Bone marrow (tissue), 2 donors: ENCODE measurements at places on chromosomes 1 and 21.
A peak's percentile ranks its signal among the peaks of the same experiment; 100 is the strongest.

DNA sequence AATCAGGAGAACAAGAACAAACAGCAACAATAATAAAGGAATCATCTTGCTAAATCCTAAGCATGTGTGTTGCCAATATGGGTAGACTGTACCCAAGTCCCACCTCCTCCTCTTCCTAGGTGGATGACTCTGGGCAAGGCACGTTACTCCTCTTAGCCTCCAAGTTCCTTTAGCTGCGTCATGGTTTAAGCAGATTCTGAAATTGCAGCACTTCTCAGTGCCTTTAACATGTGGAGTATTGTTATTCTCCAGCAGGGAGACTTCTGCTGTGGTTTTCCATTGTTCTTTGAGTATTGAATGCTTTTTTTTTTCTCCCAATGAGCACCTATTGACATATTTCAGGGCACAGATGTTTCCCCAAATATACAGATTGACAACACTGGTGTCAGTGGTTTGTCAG lies 15.5 kb downstream of the ARHGEF10L start:
- no peak for DNase-seq

DNA sequence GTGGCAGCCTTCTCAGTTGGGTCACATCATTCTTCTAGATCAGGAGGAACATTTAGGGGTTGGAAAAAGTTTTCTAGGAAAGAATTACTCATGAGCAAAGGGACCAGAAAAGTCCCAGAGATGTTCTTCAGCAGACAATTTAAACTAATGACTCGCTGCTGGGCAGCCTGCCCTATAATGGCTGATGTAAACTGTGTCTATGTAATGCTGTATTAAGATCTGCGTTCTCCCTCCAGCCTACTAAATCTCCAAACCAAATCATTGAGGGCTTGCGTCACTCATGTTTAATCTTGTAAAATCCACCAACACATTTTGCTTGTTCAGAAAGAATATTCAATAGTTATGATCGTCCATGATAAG lies 92.1 kb downstream of the LRRC8C start:
- peak; percentile 92 for DNase-seq

DNA sequence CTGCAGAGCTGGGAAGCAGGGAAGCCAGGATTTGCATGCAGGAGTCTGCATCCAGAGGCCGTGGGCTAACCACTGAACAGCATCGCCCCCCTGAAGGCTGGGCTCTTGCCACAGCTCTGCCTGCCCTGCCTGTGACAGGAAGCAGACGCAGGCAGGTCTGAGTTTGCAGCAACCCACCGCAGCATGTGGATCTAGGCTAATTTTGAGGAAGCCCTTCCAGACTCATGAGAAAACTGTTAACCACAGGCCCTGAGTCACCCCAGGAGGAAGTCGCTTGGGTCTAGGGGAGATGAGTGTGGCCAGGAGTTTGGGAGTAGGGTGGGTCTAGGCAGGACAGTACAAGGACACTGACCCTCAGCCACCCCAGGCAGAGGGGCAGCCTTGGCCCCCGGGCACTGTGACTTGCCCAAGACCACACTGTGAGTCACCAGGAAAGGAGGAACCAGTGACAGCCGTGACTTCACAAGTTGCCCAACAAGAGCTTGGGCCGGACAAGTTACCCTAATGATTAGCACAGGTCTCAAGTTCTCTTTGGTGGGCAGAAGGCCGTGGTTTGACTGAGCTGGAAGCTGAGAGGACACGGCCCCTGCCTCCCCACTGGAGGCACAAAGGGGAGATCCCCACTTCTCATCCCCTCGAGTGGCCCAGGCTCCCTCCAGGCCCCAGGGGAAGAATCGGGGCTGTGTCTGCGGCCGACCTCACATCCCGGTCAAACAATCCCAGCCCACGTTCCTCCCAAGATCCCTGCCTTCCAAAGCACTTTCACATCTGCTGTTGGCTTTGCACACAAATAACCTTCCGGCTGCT lies 826 bp downstream of the LAPTM5 start:
- DNase-seq: peak; percentile 97

GRCh38 chr1:160767395-160768294 lies 28.3 kb upstream of the LY9 start:
- DNase-seq: no peak

GRCh38 chr21:45306832-45307571 lies 19.3 kb upstream of the POFUT2 start:
- DNase-seq: no peak

- peak; percentile 93 for DNase-seq
Observed at GRCh38 chr1:12604114-12604874, 13.7 kb downstream of the DHRS3 start.

DNA sequence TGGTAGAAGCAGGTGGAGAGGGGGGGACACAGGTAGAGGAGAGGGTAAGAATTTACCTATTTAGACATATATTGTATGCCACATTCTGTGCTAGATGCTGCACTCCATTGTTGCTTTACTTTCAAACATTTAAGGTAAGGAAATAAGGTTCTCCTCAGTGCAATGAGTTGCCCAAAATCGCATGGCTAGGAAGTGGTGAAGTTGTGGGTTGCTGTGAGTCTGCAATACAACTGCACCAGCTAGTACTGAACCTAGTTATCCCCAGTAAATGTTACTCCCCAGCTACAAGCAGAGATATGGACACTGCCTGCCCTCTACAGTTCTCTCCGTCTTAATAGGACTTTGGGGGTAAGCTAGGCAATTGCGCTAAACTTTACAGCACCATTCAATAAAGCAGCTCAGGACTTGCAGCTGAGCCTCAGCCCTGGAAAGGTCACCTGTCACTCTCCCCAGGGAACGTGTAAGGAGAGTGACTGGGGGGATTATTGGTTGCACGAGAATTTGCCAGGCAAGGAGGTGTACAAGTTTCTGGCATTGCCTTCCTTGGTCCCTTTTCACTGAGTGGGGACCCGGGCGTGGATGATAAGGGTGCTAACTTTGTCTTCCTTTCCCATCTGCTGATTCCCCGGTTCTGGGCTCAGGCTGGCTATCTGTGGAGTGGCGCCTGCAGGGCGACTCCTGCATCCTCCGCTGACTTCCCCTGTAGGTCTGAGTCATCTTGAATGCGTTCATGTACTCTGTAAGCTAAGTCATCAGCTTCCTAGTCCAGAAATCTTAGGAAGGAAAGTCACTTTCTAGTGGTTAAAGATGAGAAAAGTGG lies 71.3 kb upstream of the CNTN2 start:
- no peak for DNase-seq

DNA sequence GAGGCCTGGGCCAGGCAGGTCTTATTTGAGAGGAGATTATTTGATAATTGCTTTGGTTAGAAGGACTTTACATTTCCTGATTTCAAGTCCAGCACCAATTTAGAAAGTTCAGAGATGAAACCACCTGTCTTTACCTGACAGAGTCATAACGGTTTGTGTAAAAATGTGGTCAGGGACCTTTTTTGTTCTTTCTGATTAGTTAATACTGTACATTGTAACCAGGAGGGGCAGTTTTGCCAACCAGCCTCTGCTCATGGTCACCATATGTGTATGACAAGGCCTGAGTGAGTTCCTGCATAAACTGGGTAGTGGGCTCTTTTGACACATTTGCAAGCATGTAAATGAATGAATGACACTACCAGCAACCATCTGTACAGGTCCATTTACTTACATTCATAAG lies 55.8 kb downstream of the VANGL1 start:
- DNase-seq: no peak

- DNase-seq: no peak
Observed at GRCh38 chr1:89355056-89355455, 8.8 kb upstream of the GBP6 start.

DNA sequence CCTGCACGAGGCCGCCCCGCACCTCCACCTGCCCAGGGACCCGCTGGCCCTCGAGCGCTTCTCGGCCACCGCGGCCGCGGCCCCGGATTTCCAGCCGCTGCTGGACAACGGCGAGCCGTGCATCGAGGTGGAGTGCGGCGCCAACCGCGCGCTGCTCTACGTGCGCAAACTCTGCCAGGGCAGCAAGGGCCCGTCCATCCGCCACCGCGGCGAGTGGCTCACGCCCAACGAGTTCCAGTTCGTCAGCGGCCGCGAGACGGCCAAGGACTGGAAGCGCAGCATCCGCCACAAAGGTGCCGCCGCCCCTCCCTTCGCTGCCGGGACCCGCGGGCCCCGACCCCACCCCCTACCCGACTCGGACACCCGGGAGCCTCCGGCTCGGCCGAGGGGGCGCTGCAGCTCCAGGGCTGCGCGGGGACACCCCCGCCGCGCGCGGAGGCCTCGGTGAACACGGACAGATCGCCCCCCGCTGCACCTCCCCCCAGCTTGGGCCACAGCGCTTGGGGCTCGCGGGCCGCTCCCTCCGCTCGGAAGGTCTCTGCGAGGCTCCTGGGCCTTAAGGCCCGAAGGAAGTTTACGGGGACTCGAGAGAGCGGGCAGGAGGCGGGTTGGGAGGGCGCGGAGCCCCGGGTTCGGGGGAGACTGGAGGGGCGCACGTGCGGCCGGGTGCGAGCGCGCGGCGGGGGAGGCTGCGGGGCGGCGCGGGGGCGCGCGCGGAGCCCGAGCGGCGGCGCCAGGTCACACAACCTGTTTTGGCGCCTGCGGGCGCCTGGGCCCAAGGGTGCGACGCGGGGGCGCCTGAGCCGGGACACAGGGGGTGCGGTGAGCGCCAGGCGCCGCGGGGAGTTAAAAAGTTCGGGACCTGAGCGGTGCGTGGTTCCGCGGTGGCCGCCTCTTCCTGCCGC lies 1.2 kb downstream of the SAMD11 start:
- DNase-seq: no peak

DNA sequence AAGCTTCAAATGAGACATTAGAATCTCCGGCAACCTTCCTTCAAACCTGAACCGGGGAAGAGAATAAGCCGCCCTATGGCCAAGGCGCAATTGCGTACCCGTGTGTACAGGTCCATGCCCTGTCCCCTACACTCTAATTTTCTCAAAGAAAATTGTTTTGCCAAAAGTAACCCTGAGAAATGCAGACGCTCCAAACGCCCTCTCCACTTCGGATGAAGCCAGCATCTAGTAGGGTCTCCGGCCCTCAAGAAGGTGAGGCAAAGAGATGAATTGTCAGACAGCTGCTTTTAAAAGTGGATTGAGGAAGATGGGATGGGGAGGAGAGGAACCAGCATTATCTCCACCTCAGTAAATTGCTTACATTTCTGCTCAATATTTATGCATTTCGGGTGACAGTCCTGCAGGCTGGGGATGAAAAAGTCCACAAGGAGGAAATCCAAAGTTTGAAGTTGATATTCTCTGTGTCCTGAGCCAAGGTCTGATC lies 630 bp upstream of the LHX9 start:
- no peak for DNase-seq
